ENCODE measurements at places on chromosomes 7 and 10.

DNA sequence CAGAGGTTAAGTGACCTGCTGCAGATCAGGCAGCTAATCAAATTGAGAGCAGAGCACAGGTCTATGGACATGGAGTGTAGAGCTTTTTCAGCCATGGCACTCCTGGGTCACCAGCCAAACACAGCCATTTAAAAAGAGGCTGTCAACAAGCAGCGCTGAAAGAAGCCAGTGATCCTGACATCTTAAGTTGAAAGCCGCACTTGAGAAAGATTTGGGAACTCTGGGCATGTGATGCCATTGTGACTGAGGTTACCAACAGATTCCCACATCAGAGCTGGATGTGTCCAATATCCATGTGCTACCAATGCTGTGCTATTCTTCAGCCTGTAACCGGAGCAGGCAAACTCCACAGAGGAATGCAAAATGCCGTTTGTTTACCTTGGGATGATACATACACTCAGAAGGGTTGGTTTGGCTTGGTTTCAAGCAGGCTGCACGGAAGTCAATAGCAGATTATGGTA is 56.2 kb upstream of the ABLIM1 start:
- no peak for DNase-seq

GRCh38 chr10:3421537-3422257 is 249.1 kb upstream of the PITRM1 start:
- no peak for DNase-seq

DNA sequence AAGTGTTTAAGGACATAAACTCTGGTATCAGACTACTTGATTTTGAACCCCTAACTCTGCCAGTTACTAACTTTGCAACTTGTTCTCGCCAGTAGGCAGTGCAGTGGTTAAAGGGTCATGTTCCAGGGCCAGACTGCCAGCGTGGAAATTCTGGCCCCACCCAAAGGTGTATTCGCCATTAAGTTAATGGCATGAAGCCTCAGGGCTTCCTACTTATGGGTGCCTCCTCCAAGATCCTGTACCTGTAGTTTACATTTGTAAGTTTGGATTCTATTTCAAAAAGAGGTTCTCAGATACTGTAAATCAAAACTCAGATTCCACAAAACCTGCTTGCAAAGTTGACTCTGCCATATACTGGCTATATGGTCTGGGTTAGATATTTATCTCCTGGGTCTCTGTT is 2.8 kb upstream of the PIP start:
- no peak for DNase-seq

DNA sequence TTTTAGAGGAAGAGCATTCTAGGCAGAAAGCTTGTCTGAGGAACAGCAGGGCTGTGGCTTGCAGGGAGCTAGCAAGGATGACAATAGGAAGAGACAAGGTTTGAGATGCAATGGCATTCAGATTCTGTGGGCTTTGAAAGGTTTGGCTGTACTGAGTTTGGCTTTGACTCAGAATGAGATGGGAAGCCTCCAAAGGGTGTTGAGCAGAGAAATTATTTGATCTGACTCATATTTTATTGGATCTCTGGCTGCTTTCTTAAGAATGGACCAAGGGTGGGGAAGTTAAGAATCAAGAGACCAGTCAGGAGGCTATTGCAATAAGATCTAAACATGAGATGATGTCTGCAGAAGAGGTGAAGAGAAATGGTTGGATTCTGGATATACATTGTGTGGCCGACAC is 273.2 kb downstream of the CDK14 start:
- DNase-seq: no peak

GRCh38 chr7:38368191-38368605 is 94.8 kb upstream of the TARP start:
- peak; percentile 53 for DNase-seq

GRCh38 chr10:74612195-74612594 is 214.2 kb upstream of the KAT6B start:
- no peak for DNase-seq

- DNase-seq: no peak
Observed at GRCh38 chr10:116470071-116470470, 42.4 kb downstream of the PNLIPRP3 start.

DNA sequence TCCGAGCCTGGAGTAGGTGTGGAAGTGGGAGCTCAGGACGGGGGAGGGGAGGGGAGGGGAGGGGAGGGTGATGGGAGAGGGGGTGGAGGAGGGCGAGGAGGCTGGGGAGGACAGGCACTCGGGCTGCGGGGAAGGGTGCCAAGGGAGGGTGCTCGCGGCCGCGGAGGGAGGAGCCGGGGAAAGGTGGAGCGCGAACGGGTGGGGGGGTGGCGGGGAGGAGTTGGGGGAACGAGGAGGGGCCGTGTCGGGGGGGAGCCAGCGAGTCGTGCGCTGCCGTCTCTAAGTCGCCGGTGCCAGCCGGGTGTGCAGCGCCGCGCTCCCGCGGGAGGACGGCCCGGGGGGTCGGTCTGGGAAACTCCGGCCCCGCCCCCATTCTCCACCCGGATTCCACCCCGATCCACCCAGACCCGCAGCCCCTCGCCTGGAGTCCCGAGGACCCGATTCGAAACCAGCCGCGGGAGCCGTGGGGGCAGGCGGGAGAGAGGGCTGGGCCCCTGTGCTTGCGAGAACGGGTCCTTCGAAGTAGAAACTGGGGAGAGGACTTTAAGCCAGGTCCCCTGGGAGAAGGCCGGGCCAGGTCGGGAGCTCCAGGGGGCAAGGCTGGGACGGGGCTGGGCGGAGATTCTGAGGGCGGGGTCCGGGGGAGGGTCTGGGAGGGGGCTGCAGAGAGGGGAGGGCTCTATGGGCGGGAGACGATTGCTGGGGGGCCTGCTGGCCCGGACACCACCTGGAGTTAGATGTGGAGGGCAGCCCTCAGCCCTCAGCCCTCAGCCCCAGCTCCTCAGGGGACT is at the start of gene ZNF467:
Gene ZNF467 (minus strand): TSS at position 143 of the 791 bp plus-strand sequence. CDS start 2,556 bp downstream, outside the sequence.
- no peak for DNase-seq

DNA sequence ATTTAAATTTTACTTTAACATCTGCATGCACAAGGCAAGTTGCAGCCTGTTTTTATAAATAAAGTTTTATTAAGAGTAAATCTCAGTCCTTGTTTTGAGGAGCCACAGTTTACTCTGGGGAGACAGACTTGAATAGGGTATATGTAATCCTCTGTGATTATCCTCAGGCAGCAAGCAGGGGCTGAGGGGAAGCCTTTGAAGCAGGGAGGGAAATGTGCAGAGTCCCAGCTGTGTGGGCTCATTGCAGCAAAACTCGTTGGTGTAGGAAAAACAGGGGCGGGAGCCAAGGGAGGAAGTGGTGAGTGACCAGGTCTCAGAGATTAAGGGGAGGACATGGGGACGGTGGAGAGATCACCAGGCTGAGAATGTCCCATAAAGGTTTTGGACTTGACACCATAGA is 34.3 kb upstream of the SMC3 start:
- no peak for DNase-seq

GRCh38 chr10:75395066-75395931 is 6.3 kb downstream of the ZNF503 start:
- DNase-seq: no peak

DNA sequence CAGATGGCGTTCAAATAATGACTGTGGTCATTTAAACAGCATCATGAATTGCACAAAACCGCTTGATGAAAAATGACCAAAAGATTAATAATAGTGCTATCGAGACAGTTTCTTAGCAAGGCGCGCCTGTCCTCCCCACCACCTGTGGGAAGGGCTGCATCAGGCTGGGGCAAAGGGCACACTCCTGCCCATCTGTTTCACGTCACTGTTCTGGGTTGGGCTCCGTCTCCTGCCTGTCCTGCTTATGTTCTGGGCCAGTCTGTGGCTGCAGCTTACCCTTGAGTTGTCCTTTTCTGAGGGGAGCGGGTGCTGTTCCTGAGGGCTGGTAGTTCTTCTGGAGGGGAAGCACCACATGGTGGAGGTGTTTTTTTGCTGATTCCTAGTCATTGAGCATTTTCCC is 13.3 kb downstream of the RBM17 start:
- DNase-seq: no peak

DNA sequence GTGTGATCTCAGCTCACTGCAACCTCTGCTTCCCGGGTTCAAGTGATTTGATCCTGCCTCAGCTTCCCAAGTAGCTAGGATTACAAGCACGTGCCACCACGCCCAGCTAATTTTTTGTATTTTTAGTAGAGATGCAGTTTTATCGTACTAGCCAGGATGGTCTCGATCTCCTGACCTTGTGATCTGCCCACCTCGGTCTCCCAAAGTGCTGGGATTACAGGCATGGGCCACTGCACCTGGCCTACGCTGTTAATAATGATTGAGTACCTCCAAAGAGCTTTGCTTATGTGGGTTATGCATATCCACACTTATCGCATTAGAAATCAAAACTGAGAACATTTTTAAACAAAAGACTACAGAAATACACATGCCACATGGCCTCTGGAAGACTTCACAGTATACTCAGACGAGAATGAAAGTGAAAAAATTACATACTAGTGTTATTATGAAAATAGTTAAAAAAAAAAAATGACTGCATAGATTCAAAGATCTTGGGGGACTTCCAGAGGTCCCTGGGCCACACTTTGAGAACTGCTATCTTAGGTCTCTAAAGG is 25.4 kb downstream of the RPP38 start:
- no peak for DNase-seq

DNA sequence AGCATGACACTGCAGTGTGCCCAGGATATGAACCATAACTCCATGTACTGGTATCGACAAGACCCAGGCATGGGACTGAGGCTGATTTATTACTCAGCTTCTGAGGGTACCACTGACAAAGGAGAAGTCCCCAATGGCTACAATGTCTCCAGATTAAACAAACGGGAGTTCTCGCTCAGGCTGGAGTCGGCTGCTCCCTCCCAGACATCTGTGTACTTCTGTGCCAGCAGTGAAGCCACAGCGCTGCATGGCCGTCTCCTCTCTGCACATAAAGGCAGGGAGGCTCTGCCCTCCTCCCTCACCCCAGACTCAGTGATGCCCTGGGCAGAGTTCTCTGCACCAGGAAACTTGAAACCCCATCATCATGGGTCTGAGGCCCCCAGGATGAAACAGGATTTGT is 70.7 kb upstream of the PRSS58 start:
- DNase-seq: no peak

DNA sequence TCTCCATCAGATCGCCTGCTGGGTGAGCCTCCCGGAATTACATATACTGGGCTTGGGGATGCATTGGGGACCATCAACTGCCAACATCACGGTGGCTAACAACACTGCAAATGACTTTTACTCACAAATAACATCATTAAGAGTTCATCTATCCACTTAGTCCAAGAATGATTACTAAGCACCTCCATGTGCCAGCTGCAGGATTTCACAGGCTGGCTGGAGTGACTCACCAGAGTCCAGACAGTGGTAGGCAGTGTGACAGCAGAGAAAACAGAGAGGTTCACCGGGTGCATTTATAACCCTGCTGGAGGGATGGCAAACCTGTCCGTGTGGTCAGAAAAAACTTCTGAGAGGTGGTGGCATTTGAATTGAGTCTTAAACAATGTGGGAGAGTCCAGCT is 3.2 kb upstream of the IGFBP3 start:
- DNase-seq: no peak

DNA sequence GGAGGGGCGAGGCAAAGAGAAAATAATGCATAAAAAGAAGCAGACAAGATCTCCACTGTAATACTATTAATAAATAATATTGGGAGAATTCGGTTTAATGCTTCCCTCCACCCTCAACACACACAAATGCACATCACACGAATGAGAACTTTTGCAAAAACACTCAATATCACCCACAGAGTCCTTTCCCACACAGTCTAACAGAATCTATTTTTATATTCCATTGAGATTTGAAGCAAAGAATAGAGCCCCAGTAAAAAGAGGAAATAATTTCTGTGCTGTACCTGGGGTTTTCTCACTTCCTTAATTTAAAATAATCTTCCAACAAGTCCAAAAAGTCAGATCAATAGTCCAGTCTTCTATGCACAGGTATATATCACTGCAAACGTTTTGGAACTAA is 17.0 kb downstream of the PIK3AP1 start:
- DNase-seq: no peak

GRCh38 chr7:124152859-124153692 is 120.2 kb upstream of the TMEM229A start:
- DNase-seq: no peak

DNA sequence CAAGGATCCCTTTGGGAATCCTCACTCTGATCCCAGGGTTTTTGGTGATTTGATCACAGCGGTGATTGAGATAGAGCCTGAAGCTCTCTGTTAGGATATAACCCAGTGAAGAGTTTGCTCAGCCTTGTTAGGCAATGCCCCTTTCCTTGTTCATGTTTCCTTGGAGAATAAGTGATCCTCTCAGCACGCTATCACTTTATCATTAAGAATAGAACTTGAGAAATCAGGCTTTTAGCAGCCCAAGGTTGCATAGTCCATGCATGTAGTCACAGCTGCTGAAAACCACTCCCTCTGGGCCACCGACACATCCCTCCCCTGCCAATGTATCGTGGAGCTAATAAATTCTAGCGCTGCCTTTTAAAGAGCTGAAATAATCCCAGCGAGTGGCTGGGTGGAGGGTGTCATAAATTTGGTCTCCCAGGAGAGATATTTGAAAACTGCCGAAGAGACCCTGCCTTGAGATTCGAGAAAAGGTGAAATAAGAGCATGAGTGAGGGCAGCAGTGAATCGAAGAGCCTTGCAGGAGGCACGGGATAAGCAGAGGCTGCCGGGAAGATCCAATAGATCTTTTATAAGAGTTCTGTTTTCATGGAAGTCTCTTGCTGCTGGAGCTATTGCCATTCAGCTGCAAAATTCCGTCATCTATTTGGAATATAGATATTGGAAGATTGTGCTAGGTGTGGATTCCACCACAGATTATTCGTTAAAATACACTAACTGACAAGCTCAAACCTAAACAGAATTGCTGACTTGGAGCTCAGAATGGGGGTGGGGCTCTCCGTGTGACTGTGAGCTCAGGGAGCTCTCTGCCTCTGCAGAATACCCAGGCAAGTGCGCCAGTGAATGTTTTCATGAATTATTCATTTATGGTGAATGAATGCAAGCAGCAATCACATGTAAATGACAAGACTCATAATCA is 249.8 kb downstream of the TRIL start:
- DNase-seq: no peak

DNA sequence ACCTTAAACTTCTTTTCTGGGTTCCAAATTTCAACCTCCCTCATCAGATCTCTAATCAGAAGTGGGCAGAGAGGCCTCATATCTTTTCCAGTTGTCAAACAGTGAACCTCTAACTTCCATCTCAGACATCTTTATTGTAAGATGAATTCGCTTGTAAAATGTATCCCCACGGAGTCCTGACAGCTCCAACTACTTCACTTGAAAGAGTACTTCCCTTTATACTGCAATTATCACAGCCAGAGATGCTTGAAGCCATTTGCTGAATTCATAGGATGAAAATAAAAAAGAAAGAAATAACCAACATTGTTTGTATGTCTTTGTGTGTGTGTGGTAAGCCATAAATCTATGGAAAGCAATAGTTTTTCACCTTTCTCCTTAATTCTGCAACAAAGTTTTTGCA is 175.2 kb downstream of the GRM3 start:
- no peak for DNase-seq

GRCh38 chr10:59907918-59908807 is 1.8 kb upstream of the CCDC6 start:
- DNase-seq: no peak

GRCh38 chr7:45053941-45054340 is 34.8 kb downstream of the NACAD start:
- DNase-seq: no peak

- peak; percentile 13 for DNase-seq
Observed at GRCh38 chr7:24587853-24588252, 14.6 kb downstream of the PALS2 start.
